ENCODE measurements at places on chromosomes 12 and 14.

GRCh38 chr12:53053218-53054111 is 3.6 kb downstream of the TNS2 start:
- peak; percentile 51 for DNase-seq

- DNase-seq, result no peak
Observed at GRCh38 chr12:12159988-12160387, 89.2 kb downstream of the BCL2L14 start.

- no peak for DNase-seq
Observed at GRCh38 chr12:100753837-100754236, 40.7 kb upstream of the ANO4 start.

- DNase-seq, result no peak
Observed at GRCh38 chr12:115962216-115962615, 315.3 kb downstream of the MED13L start.

DNA sequence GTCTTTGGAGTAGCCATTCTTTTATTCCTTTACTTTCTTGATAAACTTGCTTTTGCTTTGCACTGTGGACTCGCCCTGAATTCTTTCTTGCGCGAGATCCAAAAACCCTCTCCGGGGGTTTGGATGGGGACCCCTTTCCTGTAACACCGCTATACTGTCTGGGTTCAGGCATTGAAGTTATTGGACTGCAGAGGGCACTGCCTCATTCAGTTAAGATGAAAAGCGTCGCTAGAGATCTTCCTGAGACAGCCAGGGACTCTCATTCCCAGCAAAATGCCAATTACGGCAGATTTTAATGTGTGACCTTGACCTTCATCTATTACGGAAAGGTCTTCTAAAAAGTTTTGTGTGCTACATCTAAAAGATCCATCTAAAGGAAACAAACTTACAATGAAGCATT is 17.3 kb upstream of the RIMKLB start:
- no peak for DNase-seq

DNA sequence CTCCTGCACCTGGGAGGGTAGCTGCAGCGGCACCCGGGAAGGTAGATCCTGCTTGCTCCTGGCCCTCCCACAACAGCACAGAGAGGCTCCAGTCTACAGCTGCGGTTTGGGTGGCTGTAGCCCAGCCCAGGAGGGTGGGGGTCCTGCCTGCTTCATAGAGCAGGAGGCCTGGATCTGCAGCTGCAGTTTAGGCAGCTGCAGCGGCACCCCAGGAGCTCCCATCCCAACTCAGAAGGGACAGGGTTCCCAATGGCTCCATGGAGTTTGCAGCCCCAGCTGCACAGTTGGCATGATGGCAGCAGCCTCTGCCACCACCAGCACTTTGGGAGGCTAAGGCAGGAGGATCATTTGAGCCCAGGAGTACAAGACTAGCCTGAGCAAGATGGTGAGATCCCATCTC is 38.5 kb downstream of the TIMELESS start:
- DNase-seq, result no peak

DNA sequence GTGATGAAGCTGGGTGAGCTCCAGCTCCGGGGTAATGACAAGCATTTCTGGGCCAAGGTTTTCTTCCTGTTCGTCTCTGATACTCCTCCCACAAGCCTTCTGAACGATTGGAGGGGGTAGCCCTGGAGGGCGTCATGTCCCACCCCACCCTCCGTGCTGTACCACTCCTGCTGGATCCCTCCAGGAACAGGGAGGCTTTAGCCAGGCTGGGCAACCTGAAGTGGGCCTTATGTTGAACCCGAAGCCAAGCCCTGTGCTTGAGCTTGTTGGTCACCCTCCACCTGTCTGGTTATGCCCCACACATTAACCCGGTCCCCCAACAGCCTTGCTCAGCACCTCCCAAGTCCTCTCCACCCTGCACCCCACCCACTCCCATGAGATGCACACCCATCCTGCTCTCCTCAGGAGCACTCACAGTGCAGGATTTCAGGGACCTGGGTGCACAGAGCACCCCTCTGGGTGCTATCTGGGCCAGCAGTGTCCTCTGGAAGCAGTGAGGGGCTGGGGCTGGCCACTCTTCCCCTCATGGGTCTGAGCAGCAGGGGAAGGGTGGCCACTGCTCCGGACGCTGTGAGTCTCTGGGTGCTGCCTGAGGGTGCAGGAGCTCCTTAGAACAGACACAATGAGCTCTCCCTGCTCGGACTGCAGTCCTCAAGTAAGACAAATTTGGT is 6.8 kb upstream of the KRT83 start:
- no peak for DNase-seq

DNA sequence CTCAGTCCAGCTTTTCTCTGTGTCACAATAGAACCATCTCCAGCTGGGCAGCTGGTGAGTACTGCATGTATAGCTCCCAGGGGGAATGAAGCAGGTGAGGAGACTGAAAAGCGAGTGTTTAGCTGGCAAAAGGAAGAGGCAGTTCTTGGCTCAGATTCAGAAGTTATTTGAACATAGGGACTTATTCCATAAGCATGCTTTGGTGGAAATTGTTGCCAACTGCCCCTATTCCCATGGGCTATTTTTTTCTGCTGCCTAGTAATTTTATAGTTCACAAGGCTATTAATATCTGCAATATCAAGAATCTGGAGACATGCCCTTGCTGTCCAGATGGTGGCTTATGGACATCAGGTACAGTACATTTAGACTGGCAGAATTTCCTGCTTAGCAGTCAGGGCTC is 1112.7 kb downstream of the LRFN5 start:
- DNase-seq, result no peak

GRCh38 chr12:82955043-82955442 is 268.3 kb downstream of the TMTC2 start:
- no peak for DNase-seq

- no peak for DNase-seq
Observed at GRCh38 chr14:41280745-41281144, 325.9 kb upstream of the LRFN5 start.

GRCh38 chr14:90512329-90512991 is 115.6 kb downstream of the CALM1 start:
- DNase-seq, result no peak

DNA sequence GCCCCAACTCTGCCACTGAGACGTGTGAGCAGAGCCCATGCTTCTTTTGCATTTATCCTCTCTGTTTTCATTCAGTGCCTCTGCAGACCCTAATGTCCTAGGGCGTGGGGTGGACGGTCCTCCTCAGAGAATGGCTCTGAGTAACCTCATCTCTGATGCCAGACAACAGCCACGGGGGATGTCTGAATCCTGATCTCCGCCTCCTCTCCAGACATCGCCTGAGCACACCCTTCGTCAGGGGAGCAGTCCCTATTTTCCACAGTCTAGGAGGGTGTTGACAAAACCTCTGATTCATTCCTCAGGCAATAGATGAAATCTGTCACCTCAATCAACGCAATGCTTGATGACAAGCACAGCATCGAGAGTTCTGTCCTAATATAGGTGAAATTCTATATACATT is 109.2 kb upstream of the DYRK2 start:
- DNase-seq, result no peak

GRCh38 chr12:108905725-108906124 is 25.8 kb downstream of the DAO start:
- DNase-seq, result no peak

DNA sequence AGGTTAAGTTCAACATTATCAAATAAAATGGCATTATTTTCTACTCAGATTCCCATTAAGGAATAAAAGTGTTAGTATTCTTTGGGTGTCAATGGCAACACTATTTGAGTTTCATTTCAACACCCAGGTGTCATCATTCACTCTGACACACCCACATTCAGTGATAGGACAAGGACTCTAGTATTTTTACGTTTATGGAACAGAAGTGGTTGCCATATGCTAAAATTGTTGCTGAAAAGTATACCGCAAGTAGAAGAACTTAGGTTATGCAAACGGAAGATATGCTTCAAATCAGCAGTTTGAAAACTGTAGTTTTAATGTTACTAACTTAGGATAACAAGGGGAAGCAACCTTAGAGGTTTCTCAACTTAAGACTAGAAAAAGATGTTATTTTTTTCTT is 20.0 kb upstream of the SGPP1 start:
- DNase-seq, result no peak

DNA sequence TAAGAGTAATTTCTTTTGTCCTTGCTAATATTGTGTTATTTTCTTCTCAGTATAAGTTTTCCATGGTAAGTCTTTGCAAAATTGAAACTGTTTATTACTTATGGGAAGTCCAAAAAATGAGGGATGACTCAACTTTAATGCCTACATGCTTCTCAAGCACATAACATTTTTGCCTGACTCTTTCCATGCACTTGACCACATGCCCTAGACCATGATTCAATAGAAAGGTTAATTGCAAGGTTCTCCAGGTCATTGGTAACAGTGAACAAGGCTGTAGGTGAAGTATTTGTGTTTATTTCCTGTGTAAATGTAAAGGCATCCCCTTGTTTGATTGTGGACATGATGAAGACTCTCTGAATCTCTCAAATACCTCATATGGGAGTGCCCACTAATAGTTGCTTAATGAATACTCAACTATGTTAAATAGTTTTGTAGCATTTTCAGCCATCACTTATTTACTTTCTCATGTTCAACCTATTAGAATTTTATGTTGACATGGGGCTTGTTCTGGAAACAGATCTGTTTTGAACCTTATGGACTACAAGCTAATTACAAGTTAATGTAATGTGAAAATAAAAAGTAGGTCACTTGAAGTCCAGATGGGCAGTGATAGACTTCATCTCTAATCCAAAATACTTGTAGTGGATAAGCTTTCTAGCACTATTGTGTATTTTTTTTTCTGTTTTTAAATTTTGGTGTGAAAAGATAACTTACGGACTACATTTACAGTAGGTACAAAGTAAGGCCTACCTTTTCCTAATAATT is 131.7 kb downstream of the TMTC2 start:
- DNase-seq, result no peak

DNA sequence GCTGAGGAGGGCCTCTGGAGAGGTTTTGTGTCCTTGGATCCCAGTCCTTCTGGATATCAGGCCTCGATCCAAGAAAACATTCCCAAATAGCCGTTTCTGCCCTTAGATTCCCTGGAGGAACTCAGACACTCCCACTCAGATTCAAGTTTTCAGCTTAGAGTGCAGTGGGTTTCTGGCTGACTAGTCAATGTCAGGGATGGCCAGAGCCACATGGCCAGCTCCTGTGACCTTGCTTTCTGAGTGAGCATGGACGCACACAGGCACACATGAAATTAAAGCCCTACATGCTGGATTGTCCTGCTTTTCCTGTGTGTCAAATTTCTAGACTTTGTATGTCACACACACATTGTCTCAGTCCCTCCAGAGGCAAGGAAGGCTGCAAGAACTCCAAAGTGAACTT is 86.2 kb downstream of the TNFAIP2 start:
- DNase-seq, result no peak

DNA sequence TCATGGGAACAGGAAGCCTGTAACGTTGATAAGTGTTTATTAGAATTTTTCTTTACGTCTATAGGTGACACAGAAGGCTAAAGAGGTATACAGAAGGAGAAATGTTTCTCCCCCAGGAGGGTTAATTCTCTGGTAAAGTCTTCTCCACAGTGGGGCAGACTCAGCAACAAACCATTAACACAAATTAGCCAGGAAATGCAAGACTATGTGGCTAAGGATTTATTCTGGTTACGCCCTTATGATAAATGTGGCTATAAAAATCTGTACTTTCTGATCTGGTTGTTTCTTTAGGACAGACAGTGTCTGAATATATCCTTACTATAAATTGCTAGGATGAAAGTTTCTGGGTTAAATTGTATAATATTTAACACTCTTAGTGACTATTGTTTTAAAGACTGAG is 423.3 kb downstream of the FLRT2 start:
- DNase-seq, result no peak

- DNase-seq, result no peak
Observed at GRCh38 chr14:59344691-59345455, 120.3 kb downstream of the GPR135 start.

- no peak for DNase-seq
Observed at GRCh38 chr12:1566449-1567135, 27.8 kb downstream of the FBXL14 start.

DNA sequence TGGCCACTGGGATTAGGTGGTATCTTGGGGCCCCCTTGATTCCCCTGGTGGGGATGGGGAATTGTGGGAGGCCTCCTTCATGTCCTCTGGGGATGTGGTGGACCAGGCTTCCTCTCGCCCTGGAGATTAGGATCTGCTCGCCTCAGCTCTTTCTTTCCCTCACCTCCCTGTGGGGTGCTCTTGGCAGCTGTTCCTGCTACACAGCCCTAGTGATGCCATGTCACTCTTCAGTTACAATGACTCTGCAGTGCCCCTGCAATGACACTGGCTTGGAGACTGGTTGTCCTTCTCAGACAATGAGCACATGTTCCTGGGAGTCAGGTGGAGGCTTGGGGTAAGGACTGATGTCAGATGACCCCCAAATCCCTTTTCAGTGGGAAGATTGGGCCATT is 83.9 kb downstream of the ADCK1 start:
- DNase-seq, result no peak

GRCh38 chr14:74891870-74892269 is 10.2 kb downstream of the DLST start:
- DNase-seq, result no peak

- DNase-seq, result no peak
Observed at GRCh38 chr14:55780156-55780946, 200.3 kb downstream of the KTN1 start.

- no peak for DNase-seq
Observed at GRCh38 chr12:98697209-98697608, 52.1 kb downstream of the APAF1 start.

- DNase-seq, result no peak
Observed at GRCh38 chr12:60693019-60693626, 1097.3 kb downstream of the SLC16A7 start.

DNA sequence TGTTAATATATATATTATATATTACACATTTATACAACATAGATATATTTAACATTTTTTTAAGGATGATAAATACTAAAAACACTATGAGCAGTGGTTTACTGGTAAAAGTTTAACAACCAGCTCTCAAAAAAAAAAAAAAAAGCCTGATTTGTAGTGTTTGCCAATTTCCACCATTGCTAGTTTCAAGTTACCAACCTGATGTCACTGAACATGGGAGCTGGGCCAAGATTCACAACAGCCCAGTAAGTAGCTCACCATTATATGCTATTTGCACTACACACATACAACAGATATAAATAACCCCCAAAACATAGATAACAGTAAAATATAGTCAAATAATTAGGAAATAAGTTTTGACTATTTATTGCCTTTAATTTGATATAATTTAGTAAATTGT is 28.9 kb upstream of the TMX1 start:
- DNase-seq, result no peak

DNA sequence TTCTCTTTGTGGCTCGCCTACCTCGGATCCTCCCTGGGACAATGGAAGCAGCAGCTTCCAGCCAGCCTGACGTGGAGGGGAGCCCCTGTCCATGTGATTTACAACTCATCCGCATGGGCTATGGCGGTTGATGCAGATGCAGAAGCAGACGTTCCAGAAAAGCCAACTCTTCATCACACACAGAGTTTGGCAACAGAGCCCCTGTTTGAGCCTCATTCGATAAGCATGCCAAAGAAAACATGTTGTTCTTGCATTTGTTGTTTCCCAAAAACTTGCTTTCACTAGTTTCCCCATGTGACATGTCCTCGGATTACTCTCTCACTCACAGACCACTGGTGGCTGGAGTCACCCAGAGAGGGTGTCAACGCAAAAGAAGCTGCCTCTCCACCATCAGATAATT is 16.4 kb upstream of the TC2N start:
- DNase-seq, result no peak

- DNase-seq, result no peak
Observed at GRCh38 chr12:69835081-69835480, 10.1 kb downstream of the MYRFL start.

All from activated T-cell treated with anti-CD3 and anti-CD28 coated beads for 4 hours (primary cell).